Stomach (tissue), 19 donors: ENCODE measurements at places on chromosomes 4 and X. TPM values are rescaled to one million over a fixed set of nuclear protein-coding genes. Genes with fewer than 3 reads are reported as not detected.

GRCh38 chr4:139773560-139774318 is 108.1 kb downstream of the MGST2 start:
- H3K36me3 ChIP-seq = no peaks in the 10 kb centered on the region
- H3K4me3 ChIP-seq = no peak overlapping the region
- no peak for DNase-seq
- no peaks in the 10 kb centered on the region for H3K27me3 ChIP-seq

GRCh38 chr4:156638925-156639605 is 332.5 kb downstream of the PDGFC start:
- no peak overlapping the region for H3K4me3 ChIP-seq
- DNase-seq = no peak
- H3K27ac ChIP-seq = no peak overlapping the region
- no peaks in the 10 kb centered on the region for H3K4me1 ChIP-seq
- no peaks in the 10 kb centered on the region for H3K36me3 ChIP-seq

- no peak overlapping the region for H3K27ac ChIP-seq
- H3K27me3 ChIP-seq = no peaks in the 10 kb centered on the region
- DNase-seq = peak; percentile 43
- H3K36me3 ChIP-seq = no peaks in the 10 kb centered on the region
- H3K4me1 ChIP-seq = no peaks in the 10 kb centered on the region
Measured at GRCh38 chr4:5460106-5460801, 248.1 kb downstream of the EVC2 start.

DNA sequence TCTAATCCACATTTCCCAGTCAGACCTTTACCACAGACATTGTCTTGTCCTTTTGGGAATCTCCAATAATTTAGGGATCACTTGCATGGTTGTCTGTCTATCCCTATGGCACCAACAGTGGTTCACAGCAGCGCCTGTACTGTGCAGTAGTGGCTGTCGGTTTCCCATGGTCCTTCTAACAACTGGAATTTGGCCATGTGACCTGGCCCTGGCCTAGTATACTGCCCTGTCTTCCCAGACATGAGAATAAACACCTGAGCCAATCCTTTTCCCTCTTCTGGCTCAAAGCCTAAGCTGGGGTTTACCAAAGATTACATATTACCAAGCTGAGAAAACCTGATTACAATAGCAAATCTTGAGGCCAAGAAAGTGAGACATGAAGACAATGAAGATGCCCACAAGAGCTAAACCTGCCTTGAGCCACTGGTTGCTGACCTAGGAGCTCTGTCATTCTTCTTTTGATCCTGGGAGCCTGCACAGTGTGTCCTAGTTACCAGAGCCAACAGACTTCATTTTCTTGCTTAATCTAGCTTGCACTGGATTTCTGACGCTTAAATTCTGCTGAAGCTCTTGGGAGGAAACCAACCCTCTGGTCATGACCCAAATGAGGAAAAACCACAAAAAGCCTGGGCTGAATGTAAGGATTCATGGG is 92.1 kb downstream of the SCD5 start:
- H3K4me3 ChIP-seq = no peak overlapping the region
- no peak overlapping the region for H3K27ac ChIP-seq
- DNase-seq = no peak
- H3K36me3 ChIP-seq = no peaks in the 10 kb centered on the region

DNA sequence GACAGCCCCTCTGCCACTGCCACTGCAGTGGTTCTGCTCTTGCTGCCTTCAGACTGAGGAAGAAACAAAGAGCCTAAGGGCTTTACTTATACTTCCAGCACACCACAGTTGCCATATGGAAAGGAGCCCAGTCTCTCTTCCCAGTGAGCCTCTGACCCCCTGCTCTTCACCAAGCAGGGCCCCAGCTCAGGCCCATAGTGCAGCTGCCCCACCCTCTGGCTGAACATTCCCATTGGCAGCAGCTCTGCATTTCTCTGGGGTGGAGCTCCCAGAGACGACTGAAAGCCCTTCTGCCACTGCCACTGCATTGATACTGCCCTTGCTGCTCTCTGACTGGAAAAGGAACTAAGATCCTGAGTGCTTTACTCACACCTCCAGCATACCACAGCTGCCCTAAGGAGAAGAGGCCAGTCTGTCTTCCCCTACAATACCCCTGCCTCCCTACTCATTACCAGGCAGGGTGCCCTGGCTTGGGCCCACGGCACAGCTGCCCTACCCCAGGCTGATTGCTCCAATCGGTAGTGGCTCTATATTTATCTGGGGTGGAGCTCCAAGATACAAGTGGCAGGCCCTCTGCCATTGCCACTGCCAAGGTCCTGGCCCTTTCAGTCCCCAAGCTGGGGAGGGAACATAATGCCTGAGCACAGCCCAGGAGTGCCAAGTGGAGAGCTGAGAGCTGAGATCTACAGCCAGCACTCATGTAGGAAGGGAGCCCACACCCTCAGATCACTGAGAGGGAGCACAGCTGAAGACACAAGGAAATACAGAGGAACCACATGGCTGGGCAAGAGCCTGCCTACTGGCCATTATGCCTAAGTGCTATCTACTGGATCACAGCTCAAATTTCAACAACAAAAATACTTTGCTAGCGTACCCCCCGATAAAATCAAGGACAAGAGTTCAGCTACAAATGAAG is 36.0 kb downstream of the AWAT2 start:
- H3K4me1 ChIP-seq = peaks cover 7% of the 10 kb centered on the region
- peak; percentile 60 for DNase-seq
- H3K27ac ChIP-seq = peak overlapping the region; percentile 49
- H3K4me3 ChIP-seq = no peak overlapping the region
- no peaks in the 10 kb centered on the region for H3K36me3 ChIP-seq
- H3K27me3 ChIP-seq = peaks cover 8% of the 10 kb centered on the region

GRCh38 chrX:83510510-83511062 is 2.5 kb downstream of the POU3F4 start:
- no peak overlapping the region for H3K27ac ChIP-seq
- DNase-seq = no peak
- H3K27me3 ChIP-seq = peaks cover 10% of the 10 kb centered on the region
- H3K4me1 ChIP-seq = peaks cover 30% of the 10 kb centered on the region
- H3K4me3 ChIP-seq = no peak overlapping the region
- no peaks in the 10 kb centered on the region for H3K36me3 ChIP-seq

DNA sequence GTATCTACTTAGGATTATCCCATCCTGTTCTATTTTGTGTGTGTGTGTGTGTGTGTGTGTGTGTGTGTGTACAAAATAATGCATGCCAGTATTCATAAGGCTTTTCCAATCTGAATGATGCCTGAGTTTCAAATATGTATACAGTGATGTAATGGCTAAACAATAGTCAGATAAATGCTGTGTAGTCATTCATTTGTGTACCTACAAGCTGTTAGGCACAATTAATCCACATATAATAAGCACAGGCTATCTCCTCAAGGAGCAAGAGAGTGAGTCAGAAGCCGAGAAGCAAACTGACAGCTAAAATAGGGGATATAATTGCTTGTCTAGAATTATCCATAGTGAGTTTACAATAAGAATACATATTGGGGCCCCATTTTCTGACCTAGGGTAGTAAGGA is 15.7 kb downstream of the DMD start:
- H3K4me1 ChIP-seq = no peaks in the 10 kb centered on the region
- no peaks in the 10 kb centered on the region for H3K36me3 ChIP-seq
- no peak overlapping the region for H3K4me3 ChIP-seq
- no peaks in the 10 kb centered on the region for H3K27me3 ChIP-seq
- DNase-seq = no peak
- H3K27ac ChIP-seq = peak overlapping the region; percentile 29

- H3K4me3 ChIP-seq = no peak overlapping the region
- no peak for DNase-seq
- no peaks in the 10 kb centered on the region for H3K4me1 ChIP-seq
- no peak overlapping the region for H3K27ac ChIP-seq
- H3K36me3 ChIP-seq = no peaks in the 10 kb centered on the region
Measured at GRCh38 chr4:125484912-125485311, 170.2 kb downstream of the FAT4 start.

GRCh38 chrX:28498658-28499057 is 88.6 kb upstream of the IL1RAPL1 start:
- no peaks in the 10 kb centered on the region for H3K27me3 ChIP-seq
- no peaks in the 10 kb centered on the region for H3K4me1 ChIP-seq
- H3K36me3 ChIP-seq = no peaks in the 10 kb centered on the region
- no peak overlapping the region for H3K27ac ChIP-seq
- no peak overlapping the region for H3K4me3 ChIP-seq

DNA sequence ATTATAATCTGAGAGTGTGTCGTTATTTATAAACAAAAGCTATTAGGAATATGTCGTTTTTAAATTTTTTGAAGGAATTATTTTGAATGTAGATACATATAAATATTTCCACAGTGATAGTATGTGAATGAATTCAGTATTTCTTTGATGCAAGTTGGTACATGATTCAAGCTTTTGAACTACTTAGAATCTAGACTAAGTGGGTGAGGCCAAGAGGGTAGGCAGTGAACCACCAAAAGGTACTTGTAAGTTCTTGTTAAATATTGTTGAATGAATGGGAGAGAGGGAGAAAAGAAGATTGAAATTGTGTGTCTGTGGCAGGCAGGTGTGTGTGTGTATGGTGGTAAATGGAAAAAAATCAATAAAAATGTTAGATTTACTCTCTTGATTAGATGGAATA is 69.6 kb downstream of the ARFIP1 start:
- H3K4me1 ChIP-seq = no peaks in the 10 kb centered on the region
- no peaks in the 10 kb centered on the region for H3K27me3 ChIP-seq
- no peaks in the 10 kb centered on the region for H3K36me3 ChIP-seq
- H3K27ac ChIP-seq = no peak overlapping the region

- H3K27ac ChIP-seq = peak overlapping the region; percentile 82
- no peaks in the 10 kb centered on the region for H3K36me3 ChIP-seq
- H3K27me3 ChIP-seq = no peaks in the 10 kb centered on the region
- DNase-seq = no peak
Measured at GRCh38 chr4:7910952-7911578, 28.6 kb downstream of the AFAP1 start.

GRCh38 chr4:102416765-102417164 is 71.5 kb upstream of the SLC39A8 start:
- no peak for DNase-seq
- no peaks in the 10 kb centered on the region for H3K36me3 ChIP-seq
- H3K4me3 ChIP-seq = no peak overlapping the region
- no peaks in the 10 kb centered on the region for H3K27me3 ChIP-seq
- H3K4me1 ChIP-seq = no peaks in the 10 kb centered on the region

DNA sequence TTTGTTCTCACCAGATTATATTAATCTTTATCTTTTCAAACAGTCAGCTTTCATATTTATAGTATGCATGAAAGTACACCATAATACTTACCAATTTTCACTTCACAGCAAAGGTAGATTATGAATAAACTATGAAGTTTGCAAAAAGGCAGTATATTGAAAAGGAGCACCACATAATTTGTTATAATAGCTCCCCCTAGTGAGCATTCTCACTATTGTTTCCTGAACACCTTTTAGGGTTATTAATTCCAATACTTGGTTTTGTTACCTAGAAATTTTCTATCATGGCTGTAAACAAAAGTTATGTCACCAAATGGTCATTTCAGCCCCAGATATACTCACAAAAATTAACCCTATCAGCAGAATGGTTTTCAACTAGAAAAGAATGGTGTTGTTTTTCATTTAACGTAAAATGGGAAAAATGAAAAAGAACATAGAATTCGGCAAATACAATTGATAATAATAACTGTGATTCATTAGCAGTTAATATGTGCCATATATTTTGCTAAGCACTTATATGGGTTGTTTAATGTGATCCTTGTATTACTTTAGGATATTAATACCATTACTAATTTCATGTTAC is 30.2 kb upstream of the NKX6-1 start:
- H3K27me3 ChIP-seq = no peaks in the 10 kb centered on the region
- DNase-seq = no peak
- no peak overlapping the region for H3K27ac ChIP-seq
- no peaks in the 10 kb centered on the region for H3K4me1 ChIP-seq

MAGEB10 gene
- not detected for total RNA-seq

TBCK gene
- total RNA-seq = 29.5 TPM

ADAMTS3 gene
- 6.8 TPM for total RNA-seq
